GM12865 (cell line): ENCODE measurements at places on chromosomes 2 and 18.
A peak's percentile ranks its signal among the peaks of the same experiment; 100 is the strongest.

GRCh38 chr2:102661846-102662245, 42.5 kb downstream of the SLC9A2 start:
- no peak for DNase-seq

DNA sequence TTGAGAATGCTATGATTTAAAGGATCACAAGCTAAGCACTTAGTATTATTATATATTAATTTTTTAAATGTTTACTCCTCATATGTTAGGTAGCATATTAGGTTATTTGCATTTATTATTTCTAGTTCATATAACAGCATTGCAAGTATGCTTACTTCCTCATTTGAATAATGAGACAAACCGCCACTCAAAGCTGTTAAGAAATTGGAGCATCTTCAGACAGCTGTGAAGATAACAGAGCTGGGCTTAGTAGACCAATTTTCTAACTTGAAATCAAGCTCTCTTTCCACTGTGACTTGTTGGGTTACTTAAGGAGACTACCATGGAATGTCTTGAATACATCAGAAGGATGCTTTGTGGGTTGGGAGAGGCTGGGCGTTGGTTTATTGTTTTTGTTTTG, 139.3 kb downstream of the ASXL3 start:
- peak; percentile 18 for DNase-seq

DNA sequence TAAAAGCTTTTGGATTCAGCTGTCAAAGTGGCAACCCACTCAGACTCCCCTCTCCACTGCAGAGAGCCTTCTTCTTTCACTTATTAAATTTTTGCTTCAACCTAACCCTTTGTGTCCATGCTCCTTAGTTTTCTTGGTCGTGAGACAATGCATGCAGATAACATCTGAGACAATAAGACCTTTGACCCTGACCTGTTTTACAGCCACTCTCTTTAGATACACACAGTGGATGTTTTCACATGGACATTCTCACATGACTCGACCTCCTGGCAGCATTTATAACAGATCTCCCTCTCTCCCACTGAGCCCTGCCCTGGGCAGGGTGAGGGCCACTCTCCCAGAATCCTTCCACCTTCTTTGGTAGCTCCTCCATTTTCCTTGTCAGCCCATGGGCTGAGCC, 30.4 kb upstream of the IL36G start:
- no peak for DNase-seq

DNA sequence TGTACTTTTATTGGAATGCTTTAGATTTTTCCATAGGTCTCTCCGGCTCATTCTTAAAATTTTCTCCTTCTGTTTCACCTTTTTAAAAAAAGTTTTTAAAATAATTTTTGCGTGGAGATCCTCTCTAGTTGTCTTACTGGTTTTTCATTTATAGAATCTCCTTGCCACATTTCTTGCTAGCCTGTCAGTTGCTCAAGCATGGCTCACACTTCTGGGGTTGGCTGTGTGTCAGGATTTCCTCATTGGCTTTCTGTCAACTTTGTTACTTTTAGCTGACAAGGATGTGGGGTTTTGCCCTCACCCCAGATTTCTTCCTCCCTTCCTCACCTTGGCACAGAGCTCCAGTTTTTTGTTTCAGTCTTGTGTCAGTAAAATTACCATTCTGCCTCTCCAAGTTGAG, 124.6 kb downstream of the ZNF407 start:
- DNase-seq: no peak

DNA sequence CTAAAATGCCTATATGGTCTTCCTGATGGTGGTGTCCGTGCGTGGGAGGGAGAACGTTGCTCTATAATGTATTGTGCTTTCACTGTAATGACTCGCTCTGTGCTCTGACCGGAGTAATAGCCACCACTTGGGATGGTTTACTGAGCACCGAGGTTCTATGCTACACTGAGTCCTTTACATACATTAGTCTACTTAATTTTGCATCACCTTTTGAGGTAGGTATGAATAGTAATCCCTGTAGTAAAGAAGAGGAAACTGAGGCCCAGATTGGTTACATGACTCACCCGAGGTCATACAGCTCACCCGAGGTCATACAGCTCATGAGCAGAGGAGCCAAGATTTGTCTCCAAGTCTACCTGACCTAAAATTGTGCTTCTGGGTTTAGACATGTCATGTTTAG, 79.5 kb downstream of the ARMC9 start:
- DNase-seq: no peak

DNA sequence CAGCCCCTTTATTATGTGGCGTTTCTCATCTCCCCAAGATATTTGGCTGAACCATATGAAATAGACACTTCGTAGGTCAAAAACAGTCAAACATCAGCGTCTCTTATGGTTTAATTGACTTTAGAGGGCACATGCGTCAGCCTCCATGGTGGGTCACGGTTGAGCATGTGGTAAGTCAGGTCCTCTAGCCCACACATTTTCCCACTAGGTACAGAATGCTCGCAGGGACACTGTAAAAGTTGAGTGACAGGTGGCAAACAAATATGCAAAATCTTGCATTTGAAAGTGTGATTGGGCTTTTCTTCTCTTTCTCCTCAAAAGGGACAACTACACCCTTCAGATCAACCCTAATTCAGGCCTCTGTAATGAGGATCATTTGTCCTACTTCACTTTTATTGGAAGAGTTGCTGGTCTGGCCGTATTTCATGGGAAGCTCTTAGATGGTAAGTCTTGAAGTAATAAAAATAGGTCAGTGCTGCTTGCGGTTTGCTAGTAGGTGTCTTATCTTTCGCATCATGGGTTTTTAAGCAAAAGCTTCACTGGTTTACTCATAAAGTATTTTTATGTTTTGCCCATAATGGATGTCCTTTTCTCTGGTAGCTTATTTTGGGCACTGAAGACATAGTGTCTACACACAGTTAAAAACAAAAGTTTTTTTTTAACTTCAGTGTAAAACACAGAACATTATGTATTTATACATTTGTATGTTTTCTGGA, 261.3 kb downstream of the ALPK2 start:
- DNase-seq: peak; percentile 39

DNA sequence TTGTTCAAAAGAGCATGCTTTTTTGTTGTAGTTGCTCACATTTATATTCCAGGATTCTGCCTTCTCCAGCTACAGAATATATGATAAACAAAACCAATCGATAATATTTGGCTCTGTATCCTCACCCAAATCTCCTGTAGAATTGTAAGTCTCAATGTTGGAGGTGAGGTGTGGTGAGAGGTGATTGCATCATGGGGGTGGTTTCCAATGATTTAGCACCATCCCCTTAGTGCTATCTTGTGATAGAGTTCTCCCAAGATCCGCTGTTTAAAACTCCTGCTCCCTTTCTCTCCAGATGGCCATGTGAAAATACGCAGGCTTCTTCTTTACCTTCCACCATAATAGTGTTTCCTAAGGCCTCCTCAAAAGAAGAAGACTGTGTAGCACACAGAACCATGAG, 98.7 kb upstream of the SCN7A start:
- no peak for DNase-seq

- peak; percentile 51 for DNase-seq
Observed at GRCh38 chr2:54757500-54757899, 34.0 kb downstream of the EML6 start.

- DNase-seq: no peak
Observed at GRCh38 chr2:26078939-26079338, 45.1 kb downstream of the RAB10 start.

- no peak for DNase-seq
Observed at GRCh38 chr2:168034616-168035015, 212.8 kb downstream of the STK39 start.

GRCh38 chr2:96859099-96859649, 1.4 kb upstream of the ANKRD39 start:
- no peak for DNase-seq

GRCh38 chr18:67143028-67143427, 373.5 kb downstream of the DSEL start:
- no peak for DNase-seq

- no peak for DNase-seq
Observed at GRCh38 chr2:192657362-192657761, 462.6 kb upstream of the TMEFF2 start.

DNA sequence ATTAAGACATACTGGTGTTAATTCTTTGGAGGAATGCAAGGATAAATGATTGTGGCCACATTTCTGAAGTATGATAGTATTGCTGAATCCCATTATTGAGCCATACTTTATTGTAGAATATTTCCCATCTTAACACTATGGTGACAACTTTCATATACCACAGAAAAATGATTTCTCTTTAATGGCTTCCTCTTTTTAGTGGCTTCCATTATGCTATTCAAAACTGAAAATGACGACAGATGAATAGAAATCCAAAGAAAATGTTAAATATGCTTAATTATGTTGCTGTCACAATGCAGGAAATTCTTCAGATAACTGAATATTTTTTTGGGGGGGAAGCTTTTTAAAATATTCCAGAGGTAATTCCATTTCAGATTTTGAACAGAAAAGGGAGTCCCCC, 88.9 kb upstream of the TMEM200C start:
- no peak for DNase-seq

DNA sequence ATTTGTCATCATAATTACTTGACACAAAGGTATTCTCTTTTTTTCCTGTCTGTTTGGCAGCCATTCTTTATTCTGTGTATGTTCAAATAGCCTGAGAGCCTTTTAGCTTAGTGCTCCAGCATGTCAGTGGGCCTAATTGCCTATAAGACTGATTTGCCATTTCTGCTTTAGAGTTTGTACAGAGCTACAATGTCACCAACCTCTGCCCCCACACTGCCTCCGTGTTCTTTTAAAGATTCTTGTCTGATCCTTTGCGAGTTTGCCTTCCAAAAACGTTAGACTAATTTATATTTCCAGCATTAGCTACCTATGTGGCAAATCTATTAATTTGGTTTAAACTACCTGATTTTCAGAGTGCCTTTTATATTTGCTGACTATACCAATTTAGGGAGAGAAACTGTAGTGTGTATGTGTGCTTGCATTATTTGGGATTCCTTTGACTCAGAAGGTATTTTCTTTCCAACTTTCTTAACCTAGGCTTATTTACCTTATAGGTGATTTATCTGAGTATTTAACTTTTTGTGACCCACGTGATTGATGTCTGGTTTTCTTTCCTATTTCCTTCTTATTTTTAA, 70.8 kb downstream of the FAM117B start:
- DNase-seq: no peak

DNA sequence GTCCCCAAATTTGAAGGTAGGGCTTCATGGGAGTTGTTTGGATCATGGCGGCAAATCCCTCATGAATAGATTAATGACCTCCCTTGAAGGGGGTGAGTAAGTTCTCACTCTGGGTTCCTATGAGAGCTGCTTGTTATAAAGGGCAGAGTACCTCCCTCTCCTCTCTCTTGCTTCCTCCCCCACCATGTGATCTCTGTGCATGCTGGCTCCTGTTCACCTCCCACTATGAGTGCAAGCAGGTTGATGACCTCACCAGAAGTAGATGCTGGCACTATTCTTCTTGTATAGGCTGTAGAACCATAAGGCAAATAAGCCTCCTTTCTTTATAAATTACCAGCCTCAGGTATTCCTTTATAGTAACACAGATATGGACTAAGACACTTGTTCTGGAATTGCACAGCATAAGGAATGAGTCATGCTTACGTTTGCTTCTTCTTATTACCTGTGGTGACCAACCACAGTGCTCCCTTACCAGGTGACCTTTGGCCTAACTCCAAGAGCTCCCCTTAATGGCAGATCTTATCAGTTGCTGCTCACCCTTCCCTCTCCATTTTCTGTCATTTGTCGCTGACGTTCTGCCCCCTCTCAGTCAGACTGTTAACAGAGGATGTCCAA, 559.5 kb upstream of the GCFC2 start:
- DNase-seq: no peak

DNA sequence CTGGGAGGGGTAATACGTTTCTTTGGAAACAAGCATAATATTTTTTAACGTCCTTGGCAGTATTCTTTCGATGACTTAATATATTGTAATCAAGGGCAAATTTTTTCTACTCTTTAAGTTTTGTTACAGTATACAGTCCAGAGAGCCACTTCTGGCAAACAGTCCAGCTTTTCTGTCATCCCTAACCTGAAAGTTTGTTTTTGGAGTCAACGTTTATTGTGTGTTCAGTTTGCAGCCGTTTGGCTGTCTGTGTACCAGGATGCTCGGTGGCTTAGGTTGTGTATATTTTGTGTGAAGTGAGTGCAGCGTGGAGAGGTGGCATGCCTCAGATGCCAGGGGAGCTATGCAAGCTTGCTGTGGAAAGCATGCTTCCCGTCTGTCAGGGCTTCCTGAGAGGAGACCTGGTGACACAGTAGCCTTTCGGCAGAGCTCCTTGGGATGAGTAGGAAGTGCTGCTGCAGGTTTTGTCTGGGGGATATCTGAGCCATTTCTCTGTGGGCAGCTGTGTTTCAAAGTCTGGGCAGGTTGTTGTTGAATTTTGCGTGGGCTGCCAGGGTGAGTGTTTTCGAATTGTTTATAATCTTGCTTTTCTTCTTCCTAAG, 14.7 kb downstream of the MAP3K20 start:
- DNase-seq: no peak

- no peak for DNase-seq
Observed at GRCh38 chr2:239440511-239440959, 39.7 kb upstream of the HDAC4 start.

GRCh38 chr2:50443868-50444630, 587.9 kb downstream of the NRXN1 start:
- no peak for DNase-seq

DNA sequence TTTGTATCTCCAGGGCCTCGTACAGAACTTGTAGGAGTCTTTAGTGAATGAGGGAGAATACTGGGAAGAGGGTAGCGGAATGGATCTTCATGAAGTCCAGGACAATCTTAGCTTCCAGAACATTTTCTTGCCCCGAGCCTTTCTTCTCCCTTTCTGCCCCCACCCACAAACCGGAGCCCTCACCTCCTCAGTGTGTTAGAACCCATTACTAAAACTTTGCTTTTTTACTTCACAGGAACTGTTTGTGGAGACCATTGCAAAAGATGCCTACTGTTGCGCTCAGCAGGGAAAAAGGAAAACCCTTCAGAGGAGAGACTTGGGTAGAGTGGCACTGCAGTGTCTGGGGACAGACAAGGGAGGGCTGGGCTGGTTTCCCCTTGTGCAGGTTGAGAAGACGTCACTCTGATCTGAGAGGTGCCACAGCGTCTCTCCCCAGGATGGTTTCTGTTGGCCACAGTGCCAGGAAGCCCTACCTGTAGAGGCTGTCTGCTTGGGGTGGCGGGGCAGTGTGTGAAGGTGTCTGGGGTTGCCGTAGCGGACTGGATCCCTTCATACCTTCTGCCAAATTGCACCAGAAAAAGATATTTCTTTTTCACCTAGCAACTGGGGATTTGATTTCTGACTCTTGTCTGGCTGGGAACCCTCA, 786 bp downstream of the POLE4 start:
- DNase-seq: peak; percentile 19
